ENCODE measurements at places on chromosomes 11 and 22. TPM values are rescaled to one million over a fixed set of nuclear protein-coding genes. Genes with fewer than 3 reads are reported as not detected.

The ACTN3 gene
- 0.09 TPM for total RNA-seq

The LDHAL6A gene
- not detected for total RNA-seq

The UPK2 gene
- total RNA-seq, result not detected

The SLC16A8 gene
- total RNA-seq, result not detected

The LRRC56 gene
- 0.89 TPM for total RNA-seq

The ZBED5 gene
- 19.3 TPM for total RNA-seq

The NEFH gene
- total RNA-seq, result 0.59 TPM

The WBP2NL gene
- total RNA-seq, result 0.60 TPM

The RTN4RL2 gene
- total RNA-seq, result not detected

The HTR3B gene
- not detected for total RNA-seq

The SHISAL1 gene
- total RNA-seq, result 3.9 TPM

The TPBGL gene
- 0.05 TPM for total RNA-seq

The MSANTD2 gene
- total RNA-seq, result 12.0 TPM

The CCDC89 gene
- total RNA-seq, result 2.5 TPM

The RFPL3 gene
- not detected for total RNA-seq

The FGF19 gene
- not detected for total RNA-seq

The HBG2 gene
- total RNA-seq, result not detected

The CRYBB3 gene
- not detected for total RNA-seq

The FOLR1 gene
- total RNA-seq, result not detected

The CTSW gene
- total RNA-seq, result not detected

The EHF gene
- 16.0 TPM for total RNA-seq

The CXCR5 gene
- not detected for total RNA-seq

The MAJIN gene
- under 0.01 TPM for total RNA-seq

The MMP8 gene
- 1.5 TPM for total RNA-seq

The CADM1 gene
- total RNA-seq, result 8.4 TPM

The CDC45 gene
- total RNA-seq, result 1.2 TPM

The PRR33 gene
- not detected for total RNA-seq

The MYO18B gene
- total RNA-seq, result 3.6 TPM

The RBMXL2 gene
- total RNA-seq, result not detected

The EIF4G2 gene
- 632 TPM for total RNA-seq

The KCNQ1 gene
- total RNA-seq, result not detected

The FGF4 gene
- total RNA-seq, result not detected

The UPB1 gene
- 0.30 TPM for total RNA-seq

The OR51I1 gene
- total RNA-seq, result not detected

The CATSPERZ gene
- total RNA-seq, result not detected

The MRPL23 gene
- 48.7 TPM for total RNA-seq

The BTBD18 gene
- total RNA-seq, result not detected
